Thoracic aorta (tissue), 2 donors: ENCODE measurements at places on chromosomes 13 and 19.

- no peak for DNase-seq
Measured at GRCh38 chr19:4052114-4052992, 14.3 kb downstream of the ZBTB7A start.

DNA sequence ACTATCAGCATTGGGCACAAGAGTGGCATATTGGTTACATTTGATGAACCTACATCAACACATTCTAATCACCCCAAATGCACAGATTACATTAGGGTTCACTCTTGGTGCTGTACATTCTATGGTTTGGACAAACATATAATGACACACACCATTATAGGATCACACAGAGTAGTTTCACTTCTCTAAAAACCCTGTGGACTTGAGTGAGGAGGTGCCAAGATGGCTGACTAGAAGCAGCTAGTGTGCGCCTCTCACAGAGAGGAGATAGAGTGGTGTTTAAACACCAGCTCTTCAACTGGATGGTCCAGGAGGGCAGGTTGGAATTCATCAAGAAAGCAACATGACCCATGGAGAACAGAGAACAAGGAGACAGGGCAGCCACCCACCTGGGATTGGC lies 265.6 kb downstream of the TDRD3 start:
- no peak for DNase-seq

GRCh38 chr13:77891041-77891440 lies 27.6 kb downstream of the EDNRB start:
- no peak for DNase-seq

GRCh38 chr19:18415178-18415867 lies 3.9 kb upstream of the SSBP4 start:
- no peak for DNase-seq

- DNase-seq: no peak
Measured at GRCh38 chr19:15400521-15401396, 18.0 kb downstream of the AKAP8L start.

- no peak for DNase-seq
Measured at GRCh38 chr13:30022256-30022655, 171.8 kb upstream of the UBL3 start.

GRCh38 chr13:102852556-102852955 lies 6.7 kb downstream of the ERCC5 start:
- DNase-seq: no peak

GRCh38 chr19:3248728-3249326 lies 24.4 kb downstream of the CELF5 start:
- DNase-seq: no peak

DNA sequence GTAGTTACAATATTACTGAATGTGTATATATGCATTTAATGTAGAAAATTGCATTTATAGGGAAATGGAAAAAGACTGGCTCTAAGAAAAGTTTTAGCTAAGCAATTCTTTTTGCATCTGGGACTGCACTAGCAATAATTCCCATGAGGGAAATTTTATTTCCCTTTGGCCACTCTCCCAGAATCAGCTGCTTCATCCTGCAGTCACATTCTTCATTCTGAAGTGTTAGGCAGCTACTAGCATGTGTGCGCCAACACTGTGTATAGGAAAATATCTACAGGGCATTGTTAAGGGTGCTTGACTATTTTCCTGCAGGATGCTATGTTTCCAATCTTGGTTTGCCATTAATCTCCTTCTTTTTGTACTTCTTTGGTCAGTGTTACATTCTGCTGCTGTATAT lies 312.8 kb upstream of the PCDH20 start:
- no peak for DNase-seq

DNA sequence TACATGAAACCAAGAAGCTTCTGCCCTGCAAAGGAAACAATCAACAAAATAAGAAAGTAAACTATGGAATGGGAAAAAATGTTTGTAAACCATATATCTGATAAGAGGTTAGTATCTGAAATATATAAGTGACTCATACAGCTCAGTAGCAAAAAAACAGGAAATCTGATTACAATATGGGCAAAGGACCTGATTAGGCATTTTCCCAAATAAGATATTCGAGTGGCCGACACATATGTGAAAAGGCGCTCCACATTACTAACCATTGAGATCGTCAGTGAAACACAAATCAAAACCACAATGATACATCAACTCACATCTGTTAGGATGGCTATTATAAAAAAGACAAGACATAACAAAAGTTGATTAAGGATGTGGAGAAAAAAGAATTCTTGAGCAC lies 2818.6 kb upstream of the PCDH20 start:
- no peak for DNase-seq

GRCh38 chr13:75258159-75258782 lies 223.7 kb downstream of the TBC1D4 start:
- no peak for DNase-seq

GRCh38 chr13:80866921-80867320 lies 526.0 kb upstream of the SPRY2 start:
- no peak for DNase-seq

- DNase-seq: no peak
Measured at GRCh38 chr19:39832341-39833083, 1.4 kb downstream of the DYRK1B start.

GRCh38 chr13:100443998-100444328 lies 144.6 kb downstream of the GGACT start:
- DNase-seq: no peak

DNA sequence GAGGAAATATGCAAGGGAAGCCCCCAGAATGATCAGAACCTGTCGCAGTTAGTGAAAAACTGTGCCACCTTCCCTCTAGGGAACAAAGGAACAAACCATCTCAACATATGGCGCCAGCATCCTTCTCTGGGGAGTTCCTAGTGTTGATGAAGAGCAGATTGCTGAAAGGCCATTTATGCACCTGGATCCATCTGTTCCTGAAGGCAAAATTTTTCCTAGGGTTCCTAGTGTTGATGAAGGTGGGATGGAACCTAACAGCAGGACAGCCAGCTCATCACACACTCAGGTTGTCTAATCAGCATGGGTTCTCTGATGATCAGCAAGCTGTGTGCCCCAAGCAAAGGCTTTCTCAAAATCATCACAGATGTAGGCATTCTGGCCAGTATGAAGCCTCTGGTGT lies 32.6 kb downstream of the ZNF473 start:
- no peak for DNase-seq

GRCh38 chr13:77299587-77299986 lies 27.3 kb downstream of the MYCBP2 start:
- DNase-seq: no peak

- DNase-seq: no peak
Measured at GRCh38 chr19:50679177-50680125, 30.2 kb downstream of the C19orf81 start.

- DNase-seq: no peak
Measured at GRCh38 chr13:77616027-77616426, 80.5 kb downstream of the SCEL start.

- no peak for DNase-seq
Measured at GRCh38 chr19:11639245-11639601, 41.9 kb downstream of the ZNF627 start.

DNA sequence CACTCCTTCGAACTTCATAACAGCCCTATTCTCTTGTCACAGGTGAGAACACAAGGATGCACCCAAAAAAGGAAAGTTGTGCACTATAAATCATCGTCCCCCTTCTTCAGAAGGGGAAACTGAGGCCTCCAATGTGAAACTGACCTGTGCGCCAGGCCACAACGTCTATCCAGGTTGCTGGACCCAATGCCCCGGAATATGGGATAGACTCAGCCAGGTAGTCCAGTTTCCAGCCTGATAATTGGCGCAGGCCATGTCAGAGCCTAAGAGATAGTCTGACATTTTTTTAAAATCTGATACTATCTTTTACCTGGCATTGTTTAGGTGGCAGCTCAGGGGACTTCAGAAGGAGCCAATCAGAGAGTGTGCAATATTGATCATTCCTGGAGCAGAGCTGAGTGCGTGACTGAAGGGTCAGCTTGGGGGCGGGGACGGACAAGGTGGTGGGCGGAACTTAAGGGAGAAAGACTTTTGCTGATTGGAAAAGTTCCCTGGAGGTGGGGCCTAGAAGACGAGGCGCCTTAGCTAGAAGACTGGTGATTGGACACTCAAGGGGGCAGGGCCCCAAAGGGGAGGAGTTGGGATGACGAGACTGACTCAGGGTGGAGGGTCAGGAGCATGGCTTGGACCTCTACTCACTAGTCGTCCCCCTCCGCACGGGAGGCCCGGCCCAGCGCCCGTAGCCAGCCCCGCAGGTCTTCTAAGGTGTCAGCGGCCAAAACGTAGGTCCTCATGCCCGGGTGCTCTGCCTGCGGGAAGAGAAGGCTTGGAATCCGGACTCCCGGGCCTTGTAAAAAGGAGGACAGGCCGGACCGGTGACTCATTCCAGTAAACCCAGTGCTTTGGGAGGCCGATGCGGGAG lies 8.5 kb downstream of the PLEKHA4 start:
- DNase-seq: no peak

GRCh38 chr13:98664924-98665637 lies 87.4 kb downstream of the SLC15A1 start:
- no peak for DNase-seq

DNA sequence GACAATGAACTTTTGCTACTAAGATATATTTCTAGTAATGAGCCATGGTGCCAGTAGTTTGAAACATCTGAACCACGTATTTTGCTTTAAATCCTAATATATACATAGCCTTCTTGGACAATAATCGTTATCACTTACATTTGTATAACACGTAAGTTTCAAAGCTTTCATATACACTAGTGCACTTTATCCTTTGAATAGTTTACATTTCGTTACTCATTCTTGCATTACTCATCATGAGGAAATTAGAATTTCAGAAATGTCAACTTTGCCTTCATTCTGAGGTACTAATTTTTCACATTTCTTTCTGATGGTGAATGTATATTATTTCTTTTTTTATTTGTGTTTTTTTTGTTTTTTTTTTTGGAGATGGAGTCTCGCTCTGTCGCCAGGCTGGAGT lies 5.8 kb downstream of the KBTBD7 start:
- DNase-seq: no peak

GRCh38 chr19:10848230-10848856 lies at the start of gene C19orf38:
TSS of gene C19orf38 (plus strand) at chr19:10848415. CDS start at chr19:10848509, 94 bp downstream.
- no peak for DNase-seq

- no peak for DNase-seq
Measured at GRCh38 chr19:3451451-3451866, 28.9 kb downstream of the SMIM24 start.

- DNase-seq: no peak
Measured at GRCh38 chr19:46394402-46394797, 19.0 kb downstream of the CCDC8 start.

DNA sequence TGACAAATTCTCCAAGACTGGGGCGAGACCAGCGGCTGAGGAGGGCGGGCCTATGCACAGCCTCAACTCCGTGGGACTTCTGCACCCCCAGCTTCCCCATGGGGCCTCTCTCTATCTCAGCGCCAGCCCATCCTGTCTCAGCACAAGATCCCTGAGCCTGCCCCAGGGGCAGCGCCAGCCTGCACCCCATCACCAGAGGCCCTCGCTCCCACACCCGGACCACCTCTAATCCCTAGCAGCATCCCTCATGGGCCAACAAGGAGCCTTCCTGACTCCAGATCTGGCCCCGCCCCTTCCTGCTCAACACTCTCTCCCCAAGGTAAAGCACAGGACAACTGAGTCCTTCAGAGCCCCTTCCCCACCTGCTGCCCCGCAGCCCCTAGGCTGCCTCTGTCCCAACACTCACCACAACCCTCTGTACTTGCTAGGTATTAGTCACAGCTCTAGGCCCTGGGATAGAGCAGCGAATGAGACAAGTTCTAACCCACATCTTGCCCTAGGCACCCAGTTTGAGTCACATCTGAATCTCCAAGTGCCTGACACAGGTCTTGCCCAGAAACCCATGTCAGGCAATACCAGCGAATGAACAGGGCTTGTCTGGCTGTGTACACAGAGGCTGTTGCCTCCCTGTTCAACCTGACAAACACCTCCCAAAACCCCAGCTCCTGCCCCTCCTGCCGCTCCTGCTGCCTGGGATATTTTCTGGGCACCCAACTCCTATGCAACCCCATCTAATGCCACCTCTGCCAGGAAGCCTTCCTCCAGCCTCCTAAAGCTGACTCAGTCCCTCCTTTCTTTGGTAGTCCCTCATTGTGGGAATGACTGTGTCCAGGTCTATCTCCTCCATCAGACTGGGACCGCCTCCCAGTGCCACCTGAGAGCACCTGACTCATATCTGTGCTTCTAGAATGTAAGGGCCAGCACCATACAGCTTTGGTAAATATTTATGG lies 18.6 kb downstream of the GRIK5 start:
- no peak for DNase-seq

- DNase-seq: no peak
Measured at GRCh38 chr13:113656831-113657671, 947 bp downstream of the ATP4B start.

DNA sequence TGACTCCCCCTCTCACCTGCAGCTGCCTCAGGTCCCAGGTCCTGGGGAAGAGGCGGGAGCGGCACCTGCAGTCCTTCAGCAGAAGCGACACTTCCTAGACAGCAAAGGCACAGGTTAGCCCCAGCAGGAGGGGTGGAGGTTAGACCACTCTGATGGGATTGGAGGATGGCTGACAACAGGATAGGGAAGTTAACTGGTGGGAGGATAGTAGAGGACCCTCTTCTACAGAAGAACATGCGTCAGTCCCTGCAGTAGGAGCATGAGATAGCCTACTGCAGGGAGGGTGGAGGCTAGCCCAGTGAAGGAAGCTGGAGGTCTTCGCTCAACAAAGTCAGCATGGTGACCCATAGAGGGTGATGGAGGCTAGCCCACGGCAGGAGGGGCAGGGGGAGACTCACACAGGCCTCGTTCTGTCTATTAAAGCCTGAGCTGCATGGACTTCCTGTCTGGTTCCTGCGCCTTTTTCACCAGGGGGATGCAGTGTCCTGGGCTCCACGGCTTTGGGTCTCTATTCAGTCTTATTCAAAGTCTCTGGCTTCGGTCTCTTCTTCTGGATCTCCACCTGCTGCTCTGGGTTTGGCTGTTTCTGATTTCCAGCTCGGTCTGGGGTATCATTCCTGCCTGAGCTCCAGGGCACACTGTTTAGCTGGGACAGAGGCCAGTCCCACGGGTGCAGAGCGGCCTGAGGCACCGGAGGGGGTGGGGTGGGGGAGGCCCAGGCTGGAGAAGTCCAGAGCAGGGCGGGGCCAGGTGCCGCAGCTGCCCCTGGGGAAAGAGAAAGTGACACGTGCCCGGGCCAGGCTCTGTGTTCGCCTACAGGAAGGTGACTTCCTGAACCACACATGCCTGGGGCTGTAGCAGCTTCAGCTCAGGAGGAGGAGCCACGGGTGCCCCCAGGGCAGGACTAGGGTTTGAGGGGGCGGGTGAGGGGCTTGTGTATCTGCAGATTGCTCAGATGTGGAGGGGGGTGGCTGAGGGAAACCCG lies 7.3 kb downstream of the IFNL3 start:
- DNase-seq: no peak

GRCh38 chr13:83272076-83272475 lies 610.2 kb downstream of the SLITRK1 start:
- DNase-seq: no peak

DNA sequence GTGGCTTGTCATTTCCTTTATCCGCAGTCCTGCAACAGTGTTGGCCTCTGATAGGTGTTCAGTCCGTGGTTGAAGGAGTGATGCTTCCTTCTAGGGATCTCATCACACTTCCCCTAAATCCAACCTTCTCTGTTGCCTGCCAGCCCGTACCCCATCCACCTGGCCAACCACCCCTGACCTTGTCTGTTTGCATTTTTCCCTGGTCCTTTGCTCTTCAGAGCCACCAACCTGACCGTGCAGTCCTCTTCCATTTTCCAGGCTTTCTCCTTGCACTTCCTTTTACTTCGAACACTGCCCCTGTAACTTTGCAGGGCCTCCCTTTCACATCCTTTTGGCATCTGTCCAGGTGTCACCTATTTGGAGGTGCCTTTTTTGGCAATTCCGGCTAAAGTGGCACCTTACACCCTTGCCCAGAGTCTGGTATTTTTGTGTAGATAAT lies 696 bp downstream of the ZNF460 start:
- DNase-seq: no peak

GRCh38 chr13:30802953-30803478 lies 67.7 kb downstream of the ALOX5AP start:
- DNase-seq: peak; percentile 54
